AG04450 (cell line): ENCODE measurements at places on chromosomes 5 and 9.

GRCh38 chr9:100379862-100380261, 27.1 kb upstream of the TEX10 start:
- peak; percentile 4 for DNase-seq

- DNase-seq: no peak
These were observed 23.7 kb downstream of the TRAF1 start for GRCh38 chr9:120902569-120903535.

- no peak for DNase-seq
These were observed 183.9 kb downstream of the SMARCA2 start for GRCh38 chr9:2198956-2199635.

GRCh38 chr9:82593501-82593900, 469.4 kb downstream of the RASEF start:
- DNase-seq: no peak
